ENCODE measurements at places on chromosomes 1 and 21.

GRCh38 chr1:32540605-32541004 lies 1.4 kb downstream of the ZBTB8A start:
- no peak for DNase-seq

DNA sequence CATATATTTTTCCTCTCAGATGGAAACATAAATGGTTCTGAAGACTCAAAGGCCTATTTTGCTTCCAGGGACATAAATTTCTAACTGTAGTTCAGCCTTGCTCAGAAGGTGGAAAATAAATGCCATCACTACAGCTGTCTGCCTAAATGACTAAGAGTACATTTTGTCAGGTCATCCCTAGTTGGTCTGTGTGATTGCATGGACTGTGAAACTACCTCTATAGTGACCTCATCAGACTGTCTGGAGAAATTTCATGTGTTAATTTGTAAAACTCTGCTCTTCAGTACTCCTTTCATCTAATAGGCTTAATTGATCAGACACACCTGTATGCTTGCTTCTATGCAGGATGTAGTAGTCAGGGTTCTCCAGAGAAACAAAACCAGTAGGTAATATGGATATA lies 886.9 kb downstream of the AMY1C start:
- DNase-seq = no peak

DNA sequence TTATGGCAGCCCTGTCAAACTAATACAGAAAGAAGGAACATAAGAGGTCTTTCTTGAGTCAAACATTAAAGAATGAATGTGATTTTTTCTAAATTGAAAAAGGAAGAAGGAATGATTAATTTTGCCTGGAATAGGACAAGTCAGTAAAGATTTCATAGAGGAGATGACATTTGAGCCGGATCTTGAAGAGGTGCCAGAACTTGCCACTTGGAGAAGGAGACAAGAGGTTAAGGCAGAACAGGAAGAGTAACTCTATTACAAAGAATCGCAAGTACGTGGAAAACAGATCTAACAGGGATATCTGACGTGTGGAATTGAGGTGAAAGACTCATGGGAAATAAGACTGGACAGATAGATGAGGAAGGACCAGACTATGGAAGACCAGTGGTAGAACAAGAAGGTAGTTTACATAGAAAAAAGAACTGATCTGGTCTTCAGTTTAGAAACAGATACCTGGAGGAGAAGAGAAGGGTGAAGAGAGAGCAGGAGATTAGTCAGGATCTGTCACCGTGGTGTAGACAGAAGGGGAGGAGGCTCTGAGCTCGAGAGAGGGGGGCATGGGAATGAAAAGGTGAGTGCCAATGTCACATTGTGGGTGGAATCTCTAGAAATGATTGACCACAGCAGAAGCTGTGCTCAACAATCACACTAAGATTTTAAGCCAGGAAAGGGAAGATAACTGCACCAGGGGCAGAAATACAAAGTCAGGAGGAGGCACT lies 32.5 kb downstream of the RHOU start:
- no peak for DNase-seq

DNA sequence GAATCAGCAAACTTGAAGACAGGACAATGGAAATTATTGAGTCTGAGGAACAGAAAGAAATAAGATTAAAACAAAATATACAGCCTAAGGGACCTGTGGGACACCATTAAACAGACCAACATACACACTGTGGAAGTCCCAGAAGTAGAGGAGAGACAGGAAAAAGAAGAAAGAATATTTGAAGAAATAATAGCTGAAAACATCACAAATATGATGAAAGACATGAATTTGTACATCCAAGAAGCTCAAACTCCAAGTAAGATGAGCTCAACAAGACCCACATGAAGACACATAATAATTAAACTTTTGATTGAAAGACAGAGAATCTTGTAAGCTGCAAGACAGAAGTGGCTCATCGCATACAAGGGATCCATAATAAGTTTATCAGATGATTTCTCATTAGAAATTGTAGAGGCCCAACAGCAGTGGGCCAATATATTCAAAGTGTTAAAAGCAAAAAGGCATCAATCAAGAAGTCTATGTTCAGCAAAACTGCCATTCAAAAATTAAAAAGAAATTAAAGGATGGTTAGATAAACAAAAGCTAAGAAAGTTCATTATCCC lies 311.3 kb upstream of the ADGRL2 start:
- DNase-seq = no peak

GRCh38 chr1:74395571-74395970 lies 116.8 kb downstream of the LRRC53 start:
- DNase-seq = no peak

DNA sequence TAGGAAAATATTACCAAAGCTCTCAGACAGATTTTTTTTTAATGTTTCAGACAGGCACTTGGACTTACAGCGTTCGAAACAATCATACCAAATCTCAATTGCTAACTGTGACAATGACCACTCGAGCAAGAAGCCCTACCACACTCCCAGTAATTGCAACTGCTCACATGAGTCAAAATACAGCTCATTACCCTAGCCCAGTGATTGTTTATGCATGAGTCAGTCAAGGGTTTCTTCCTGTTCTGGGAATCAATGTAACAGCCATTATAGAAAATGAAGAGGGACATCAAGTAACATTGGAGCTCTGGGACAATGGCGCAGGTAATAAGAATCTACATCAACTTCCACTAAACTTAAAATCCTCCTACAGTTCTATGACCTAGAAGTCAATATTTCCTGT lies 56.1 kb upstream of the SH3GLB1 start:
- DNase-seq = peak; percentile 80

DNA sequence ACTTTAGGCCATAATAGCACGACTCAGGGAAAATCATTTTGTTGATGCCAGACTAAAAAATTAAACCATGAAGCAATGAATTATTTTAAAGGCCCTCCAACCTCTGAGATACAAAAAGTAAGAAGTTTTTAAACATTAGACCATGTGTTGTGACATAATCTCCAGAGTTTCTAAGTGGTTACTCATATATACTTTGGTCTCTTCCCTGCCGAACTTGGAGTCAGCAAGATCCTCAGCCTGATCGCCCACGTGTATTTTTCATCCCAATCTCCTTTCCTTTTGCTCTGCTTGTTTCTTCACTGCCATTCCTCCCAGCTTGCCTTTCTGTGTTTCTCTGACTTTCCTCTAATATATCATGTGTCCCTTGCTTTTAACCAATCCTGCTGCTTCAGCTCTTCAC lies 3.8 kb downstream of the ARV1 start:
- no peak for DNase-seq

DNA sequence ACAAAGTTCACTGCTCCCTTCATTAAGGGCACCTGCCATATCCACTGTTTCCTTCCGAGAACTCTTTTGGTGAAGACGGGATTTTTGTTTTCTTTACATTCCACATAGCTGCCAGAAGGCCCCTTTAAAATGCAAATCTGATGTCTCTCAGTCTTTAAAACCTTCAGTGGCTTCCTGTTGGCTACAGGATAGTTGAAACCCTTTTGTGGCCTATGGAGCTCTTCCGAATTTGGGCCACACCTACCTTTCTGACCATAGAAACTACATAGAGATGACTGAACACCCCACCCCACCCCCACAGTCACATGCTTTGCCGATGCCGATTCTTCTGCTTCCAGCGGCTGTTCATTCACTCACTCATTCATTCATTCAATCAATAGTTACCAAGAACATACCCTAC lies 502.6 kb downstream of the KIF26B start:
- no peak for DNase-seq

GRCh38 chr1:185739967-185740366 lies 5.8 kb downstream of the HMCN1 start:
- no peak for DNase-seq

- no peak for DNase-seq
Measured at GRCh38 chr1:72241397-72241796, 40.9 kb downstream of the NEGR1 start.

DNA sequence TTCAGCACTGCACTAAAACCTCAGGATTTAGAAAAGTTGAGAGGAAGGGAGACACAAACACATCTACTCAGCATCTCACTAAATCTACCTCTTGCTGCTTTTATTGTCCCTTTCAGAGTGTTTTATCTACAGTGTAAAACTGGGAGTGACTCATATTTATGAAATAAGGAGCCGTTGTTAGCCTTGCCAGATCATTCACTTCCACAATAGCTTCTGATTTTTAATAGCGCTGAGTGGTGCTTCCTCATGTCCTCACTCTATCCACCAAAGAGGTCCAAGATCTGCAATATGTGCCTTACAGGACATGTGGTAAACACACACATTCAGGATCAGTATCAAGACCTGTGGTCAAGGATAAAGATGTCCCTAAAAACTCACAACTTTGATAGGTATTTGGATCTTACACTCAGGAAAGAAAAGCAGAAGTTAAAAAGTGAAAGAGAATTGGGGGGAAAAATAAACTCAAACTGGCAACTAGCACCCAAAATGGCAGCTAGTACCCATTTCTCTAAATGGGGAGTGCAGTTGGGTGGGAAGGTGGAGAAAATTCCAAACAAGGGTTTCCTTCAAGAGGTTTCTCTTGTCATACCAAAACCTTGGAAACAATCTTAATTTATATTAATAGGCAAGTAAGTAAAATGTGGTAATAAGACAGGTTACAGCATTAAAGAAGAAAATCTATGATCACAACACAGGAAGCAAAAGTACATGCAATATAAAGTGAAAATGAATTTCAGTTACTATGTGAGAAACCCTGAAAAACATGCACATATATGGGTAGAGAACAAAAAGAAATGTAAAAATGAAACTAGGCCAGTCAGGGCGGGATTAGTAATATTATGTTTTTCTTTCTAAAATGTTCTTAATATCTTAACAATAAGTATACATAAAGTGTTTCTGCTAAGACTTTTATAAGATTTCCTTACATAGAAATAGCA lies 15.9 kb downstream of the DUSP10 start:
- no peak for DNase-seq
